ENCODE measurements at places on chromosomes 4 and X. TPM values are rescaled to one million over a fixed set of nuclear protein-coding genes. Genes with fewer than 3 reads are reported as not detected.

Gene TASL
- 0.58 TPM for polyA plus RNA-seq

Gene BRS3
- not detected for polyA plus RNA-seq

Gene SLC6A8
- polyA plus RNA-seq: 40.6 TPM

Gene BEX2
- polyA plus RNA-seq: 41.2 TPM

Gene FGFBP1
- not detected for polyA plus RNA-seq

Gene PIR
- polyA plus RNA-seq: 2.3 TPM

Gene DTHD1
- polyA plus RNA-seq: not detected

Gene EDA
- 19.2 TPM for polyA plus RNA-seq

Gene STK26
- polyA plus RNA-seq: 44.0 TPM

Gene SPANXA2
- polyA plus RNA-seq: not detected

Gene RENBP
- polyA plus RNA-seq: 3.7 TPM

Gene QRFPR
- 1.7 TPM for polyA plus RNA-seq

Data from forelimb muscle (tissue), 1 donor.